ENCODE measurements at places on chromosomes 16 and 17. TPM values are rescaled to one million over a fixed set of nuclear protein-coding genes. Genes with fewer than 3 reads are reported as not detected.

- DNase-seq = no peak
These were observed 16.5 kb downstream of the KATNIP start for GRCh38 chr16:27566417-27566816.

- no peak for DNase-seq
These were observed 29.4 kb upstream of the MLKL start for GRCh38 chr16:74729783-74730683.

DNA sequence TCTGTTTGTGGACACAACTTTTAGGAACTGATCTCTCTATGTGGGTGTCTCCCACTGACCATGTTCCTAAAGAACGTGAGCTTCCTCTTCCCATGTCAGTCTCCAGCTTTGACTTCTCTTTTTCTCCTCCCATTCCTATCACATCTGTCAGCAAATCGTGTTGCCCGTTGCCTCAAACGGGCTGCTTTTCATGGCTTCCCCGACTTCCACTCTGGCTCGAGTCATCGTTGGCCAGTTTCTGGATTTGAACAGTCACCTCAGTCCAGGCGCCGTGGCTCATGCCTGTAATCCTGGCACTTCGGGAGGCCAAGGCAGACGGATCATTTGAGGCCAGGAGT lies 5.4 kb downstream of the ABCC1 start:
- DNase-seq = no peak

DNA sequence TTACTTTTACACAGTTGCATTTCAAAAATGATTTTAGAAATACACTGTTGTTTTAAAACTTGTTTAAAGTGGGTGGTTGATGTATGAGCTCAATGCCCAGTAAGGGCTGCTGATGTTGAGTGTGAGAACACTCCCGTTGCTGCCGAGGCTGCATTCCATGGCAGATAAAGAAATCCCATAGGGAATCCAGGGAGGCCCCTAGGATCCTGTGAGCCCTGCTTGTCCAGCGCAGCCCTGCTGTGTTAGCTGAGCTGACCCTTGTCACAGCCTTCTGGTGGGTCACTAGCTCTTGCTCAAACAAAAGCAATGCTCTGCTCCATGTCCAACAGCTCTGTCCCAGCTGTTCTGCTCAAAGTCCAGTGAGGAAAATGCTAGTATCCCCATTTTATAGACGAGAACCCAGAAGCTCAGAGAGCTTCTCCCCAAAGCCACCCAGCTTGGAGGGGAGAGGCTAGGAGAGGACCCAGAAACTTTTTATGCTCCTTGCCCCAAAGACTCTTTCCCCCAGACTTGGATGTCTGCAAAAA lies 18.6 kb upstream of the COL1A1 start:
- DNase-seq = no peak

DNA sequence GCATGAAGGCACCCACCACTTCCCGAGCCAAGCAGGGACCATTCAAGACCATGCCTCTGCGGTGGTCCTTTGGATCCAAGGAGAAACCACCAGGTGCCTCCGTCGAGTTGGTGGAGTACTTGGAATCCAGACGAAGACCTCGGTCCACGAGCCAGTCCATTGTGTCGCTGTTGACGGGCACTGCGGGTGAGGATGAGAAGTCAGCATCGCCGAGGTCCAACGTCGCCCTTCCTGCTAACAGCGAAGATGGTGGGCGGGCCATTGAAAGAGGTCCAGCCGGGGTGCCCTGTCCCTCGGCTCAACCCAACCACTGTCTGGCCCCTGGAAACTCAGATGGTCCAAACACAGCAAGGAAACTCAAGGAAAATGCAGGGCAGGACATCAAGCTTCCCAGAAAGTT lies 63.4 kb downstream of the DHRS7C start:
- no peak for DNase-seq

CDRT15 gene
- total RNA-seq = not detected

MAP2K6 gene
- 32.3 TPM for total RNA-seq

- DNase-seq = no peak
These were observed 7.9 kb downstream of the MAPK8IP3 start for GRCh38 chr16:1713933-1714332.

GRCh38 chr17:74078363-74078941 lies 125.0 kb upstream of the RPL38 start:
- DNase-seq = no peak

DNA sequence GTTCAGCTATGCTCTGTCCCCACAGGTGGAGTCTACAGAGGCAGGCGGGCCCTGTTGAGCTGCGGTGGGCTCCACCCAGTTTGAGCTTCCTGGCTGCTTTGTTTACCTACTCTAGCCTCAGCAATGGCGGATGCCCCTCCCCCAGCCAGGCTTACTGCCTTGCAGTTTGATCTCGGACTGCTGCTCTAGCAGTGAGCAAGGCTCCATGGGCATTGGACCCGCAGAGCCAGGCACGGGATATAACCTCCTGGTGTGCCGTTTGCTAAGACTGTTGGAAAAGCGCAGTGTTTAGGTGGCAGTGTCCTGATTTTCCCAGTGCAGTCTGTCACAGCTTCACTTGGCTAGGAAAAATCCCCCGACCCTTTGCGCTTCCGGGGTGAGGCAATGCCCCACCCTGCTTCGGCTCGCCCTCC lies 89.1 kb downstream of the BCAS3 start:
- no peak for DNase-seq

CDH1 gene
- total RNA-seq = 35.2 TPM

GRCh38 chr16:15418206-15418605 lies 16.2 kb upstream of the BMERB1 start:
- no peak for DNase-seq

TMEM114 gene
- total RNA-seq = not detected

DNA sequence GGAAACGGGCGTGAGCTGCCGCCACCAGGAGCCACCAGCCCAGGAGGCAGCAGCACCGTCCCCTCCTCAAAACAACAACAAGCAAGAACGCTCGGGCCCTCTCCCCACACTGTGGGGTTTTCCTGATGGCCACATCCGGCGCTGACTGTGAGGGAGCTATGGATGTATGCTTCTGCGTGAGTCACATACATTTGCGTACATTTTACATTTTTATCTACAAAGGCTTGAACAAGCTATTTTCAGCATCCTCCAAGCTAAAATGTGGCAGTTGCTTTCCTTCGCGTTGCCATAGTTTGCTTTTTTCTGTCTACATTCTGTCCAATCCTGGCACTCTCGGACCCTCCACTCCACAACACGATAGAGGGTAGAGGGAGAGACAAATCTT lies 2.0 kb upstream of the ABR start:
- no peak for DNase-seq

DNA sequence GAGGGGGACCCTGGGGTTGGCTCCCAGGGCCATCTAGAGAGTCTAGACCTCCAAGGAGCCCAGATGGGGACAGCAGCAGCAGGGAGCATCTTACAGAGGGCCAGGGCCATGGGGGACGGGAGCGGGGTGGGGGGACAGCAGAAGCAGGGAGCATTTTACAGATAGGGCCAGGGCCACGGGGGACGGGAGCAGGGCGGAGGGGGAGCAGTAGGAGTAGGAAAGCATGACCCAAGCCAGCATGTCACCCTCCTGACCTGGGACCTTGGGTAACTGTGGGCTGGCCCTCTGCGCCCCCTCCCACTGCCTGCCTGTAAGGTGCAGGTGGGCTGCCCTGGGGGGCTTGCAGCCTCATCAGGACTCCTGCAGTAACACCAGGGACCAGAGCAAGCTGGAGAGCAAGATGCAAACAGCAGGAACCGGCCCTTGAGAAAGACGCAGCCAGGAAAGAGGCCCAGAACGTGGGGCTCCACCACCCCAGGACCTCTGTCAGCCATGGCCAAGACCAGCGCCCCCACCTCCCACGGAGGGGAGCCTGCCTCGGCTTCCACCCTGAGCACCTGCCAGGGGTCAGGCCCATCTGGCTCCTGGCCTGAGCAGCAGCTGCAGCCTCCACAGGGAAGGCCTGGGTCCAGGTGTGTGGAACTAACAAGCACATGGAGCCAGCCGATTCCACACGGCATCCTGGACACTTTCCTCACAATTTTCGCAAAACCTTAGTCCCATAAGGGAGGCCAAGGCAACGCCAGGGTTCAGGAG lies 2.4 kb downstream of the ZNF598 start:
- no peak for DNase-seq

CSH1 gene
- 0.42 TPM for total RNA-seq

GRCh38 chr17:282000-282911 lies 70.4 kb downstream of the RPH3AL start:
- DNase-seq = no peak

DNA sequence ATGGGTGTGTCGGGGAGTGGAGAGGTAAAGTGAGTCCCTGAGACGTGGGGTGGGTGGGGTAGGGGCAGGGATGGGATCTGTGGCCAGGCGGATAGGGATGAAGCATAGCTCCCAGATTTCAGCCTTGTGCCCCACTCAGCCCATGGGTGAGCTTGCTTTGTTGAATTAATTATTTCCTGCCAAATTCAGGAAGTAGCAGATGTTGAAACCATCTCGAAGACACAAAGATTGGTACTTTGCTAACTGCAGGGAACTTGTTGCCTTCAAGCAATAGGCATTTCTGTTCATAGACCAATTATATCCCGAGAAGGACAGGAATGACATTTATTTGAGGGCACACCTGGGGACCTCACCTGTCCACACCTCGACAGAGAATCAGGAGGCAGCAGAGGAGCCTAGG lies 11.0 kb upstream of the C16orf74 start:
- DNase-seq = no peak

DNA sequence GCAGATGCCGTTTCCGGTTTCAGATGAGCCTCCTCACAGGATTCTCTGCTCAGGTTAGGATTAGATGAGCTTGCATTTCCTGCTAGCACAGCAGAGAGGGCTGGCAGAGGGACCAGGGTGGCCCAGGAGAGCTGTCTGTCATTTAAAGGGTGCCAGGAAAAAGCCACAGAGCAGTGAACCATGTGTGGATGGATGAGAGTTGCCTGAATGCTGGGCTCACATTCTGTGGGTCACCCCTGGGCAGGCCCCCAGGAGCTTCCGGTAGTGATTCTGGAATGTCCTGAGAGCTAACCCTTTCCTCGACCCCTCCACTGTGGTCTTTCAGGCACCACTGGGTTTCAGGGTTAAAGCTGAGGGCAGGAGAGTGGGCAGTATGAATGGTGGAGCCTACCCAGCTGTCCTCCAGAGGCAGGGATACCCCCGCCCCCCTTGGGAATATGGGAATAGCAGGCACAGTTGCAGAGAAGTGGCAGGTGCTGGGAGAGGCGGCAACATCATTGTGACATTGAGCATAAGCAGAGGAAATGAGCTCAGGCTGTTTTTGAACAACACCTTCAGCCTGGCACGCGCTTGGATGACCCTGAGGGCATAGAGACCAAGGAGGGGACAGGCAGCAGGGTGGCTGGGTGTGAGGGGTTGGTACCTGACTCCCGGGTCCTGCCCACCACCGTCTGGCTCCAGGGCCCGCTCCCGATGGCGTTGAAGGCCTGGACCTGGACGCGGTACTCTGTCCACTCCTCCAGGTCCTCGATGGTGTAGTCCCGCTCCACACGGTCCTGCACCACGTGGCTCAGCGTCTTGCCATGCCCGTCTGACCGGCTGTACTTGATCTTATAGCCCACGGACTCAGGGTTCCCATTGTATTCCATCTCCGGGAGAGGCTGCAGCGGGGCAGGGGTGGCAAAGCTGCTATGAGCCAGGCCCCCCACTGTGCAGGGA lies 83.0 kb upstream of the CDC42EP4 start:
- DNase-seq = no peak

- no peak for DNase-seq
These were observed 14.5 kb downstream of the ABCA9 start for GRCh38 chr17:69046121-69046807.

OTOP3 gene
- not detected for total RNA-seq

RAC3 gene
- 10.4 TPM for total RNA-seq
